ENCODE measurements at places on chromosomes 3 and 15.
A peak's percentile ranks its signal among the peaks of the same experiment; 100 is the strongest.

DNA sequence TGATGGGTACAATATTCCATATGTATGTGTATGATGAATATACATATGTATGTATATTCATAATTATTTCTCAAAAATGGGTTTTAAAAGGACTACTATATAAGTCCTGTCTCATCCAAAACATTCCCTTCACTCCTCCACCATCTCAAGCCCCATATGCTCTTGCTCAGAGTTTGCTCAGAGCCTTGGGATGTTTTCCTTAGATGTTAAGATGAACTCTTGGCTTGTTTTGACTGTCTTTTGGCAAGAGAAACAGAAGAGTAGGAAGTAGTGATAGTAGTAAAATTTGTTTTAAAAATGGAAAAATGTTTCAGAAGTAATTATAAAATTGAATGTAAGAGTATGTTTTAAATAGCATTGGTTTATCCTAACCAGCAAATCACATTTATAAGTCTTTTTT, 6.2 kb upstream of the EPHA3 start:
- no peak for DNase-seq

DNA sequence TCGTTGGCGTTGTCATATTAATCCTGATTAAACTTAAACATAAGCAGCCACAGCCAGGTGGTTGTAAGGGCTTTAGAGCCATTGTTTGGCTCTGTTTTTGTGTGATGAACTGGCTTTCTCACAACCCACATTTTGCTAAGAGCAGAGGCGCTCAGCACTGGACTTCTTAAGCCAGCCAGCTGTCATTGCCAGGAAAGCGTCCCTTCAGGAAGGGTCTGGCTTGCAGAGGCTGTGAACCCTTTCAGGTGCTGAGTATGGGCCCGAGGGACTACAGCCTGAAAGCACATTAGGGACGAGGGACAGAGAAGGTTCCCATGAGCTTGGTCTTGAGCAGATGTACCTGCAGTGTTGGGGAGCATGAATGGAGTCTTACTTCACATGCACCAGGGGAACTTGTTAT, 112.3 kb downstream of the CHCHD6 start:
- DNase-seq: no peak

DNA sequence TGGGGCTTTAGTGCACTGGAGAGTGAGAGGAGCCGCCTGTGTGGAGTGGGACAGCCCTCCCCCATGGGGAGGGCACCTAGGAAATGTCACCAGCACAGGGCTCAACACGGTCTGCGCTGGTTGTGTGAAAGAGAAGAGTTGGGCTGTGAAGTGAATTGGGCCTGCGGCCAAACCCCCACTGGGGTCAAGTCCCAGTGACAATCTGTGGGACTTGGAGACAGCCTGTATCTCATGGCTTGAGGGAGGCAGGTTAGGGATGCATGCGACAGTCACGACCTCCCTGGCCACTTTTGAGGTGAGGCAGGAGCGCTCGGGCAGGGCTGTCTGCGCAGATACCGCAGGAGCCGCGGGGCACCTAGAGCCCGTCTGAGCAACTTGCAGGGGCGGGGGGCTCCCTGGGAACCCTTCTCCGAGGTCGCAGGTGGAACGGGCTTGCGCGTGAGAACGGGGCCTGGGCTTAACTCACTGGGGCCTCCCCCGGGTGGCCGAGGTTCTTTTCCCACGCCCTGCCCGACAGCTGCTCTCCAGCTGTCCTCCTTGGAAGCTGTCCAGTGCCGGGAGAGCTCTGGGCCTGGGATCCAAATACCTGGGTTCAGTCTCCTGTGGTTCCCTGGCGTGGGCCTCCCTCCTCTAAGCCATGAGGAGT, 77.4 kb downstream of the SNRK start:
- DNase-seq: no peak

DNA sequence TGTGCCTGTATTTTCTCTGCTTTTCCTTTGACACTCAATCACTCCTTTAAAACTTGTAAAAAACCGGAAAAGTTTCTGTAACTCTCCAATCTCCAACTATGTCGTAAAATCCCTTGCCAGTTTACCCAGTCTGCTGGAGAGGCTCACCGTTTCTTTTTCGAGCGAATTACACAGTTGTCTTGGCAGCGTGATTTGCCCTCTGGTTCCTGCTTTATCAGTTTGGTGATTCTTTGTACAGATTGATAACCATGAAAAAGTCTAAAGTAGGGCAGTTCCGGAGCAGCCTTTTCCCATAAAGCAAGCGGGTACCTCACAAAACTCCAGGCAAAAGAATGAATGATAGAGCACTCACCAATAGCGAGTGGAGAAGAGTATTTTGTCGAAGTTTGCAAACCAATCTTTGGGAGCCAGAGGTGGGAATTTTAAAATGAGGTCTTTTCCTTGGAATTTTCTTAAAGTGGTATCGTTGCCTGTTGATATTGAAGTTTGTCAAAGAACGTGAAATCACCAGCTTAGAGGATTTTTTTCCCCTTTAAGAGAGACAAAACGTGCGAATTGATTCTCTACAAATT, at the start of gene TTC23:
Gene TTC23, minus strand, starts transcription at position 312 of the 572 bp plus-strand sequence. CDS start 20,869 bp downstream, outside the sequence.
- DNase-seq: no peak

DNA sequence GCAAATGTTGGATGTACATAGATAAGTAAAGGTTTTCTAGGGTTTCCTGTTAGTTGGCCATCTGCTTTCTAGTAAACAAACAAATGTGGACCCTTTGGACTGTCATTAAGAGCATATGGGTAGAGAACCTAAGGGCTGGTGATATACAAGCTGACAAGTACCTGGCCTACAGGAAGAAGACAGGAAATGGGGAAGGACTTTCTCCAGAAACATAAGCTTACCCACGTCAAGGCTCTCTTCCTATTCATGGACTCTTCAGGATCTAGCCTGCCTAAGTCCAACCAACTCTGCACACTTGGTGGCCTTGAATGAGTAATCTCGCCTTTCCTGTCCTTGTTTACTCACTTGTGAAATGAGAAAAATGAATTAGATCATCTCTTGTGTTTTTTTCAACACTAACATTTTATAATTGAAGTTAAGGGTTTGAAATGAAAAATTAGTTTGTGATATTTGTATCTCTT, 22.2 kb upstream of the GOLIM4 start:
- no peak for DNase-seq

DNA sequence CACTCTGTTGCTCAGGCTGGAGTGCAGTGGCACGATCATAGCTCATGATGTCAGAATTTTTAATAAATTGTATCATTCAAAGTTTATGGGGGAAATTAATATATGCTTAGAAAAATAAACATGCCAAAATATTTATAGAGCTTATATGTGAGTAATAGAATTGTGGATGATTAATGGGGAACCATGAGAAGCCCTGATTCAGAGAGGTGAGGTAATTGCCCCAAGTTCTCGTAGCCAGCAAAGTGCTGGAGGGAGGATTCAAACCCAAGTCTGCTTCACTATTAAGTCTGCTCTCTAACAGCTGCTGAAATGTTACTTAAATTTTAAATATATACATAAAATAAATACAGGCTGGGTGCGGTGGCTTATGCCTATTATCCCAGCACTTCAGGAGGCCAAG, 26.2 kb upstream of the IGF2BP2 start:
- DNase-seq: no peak

GRCh38 chr3:50237754-50238548, 1.9 kb downstream of the GNAI2 start:
- no peak for DNase-seq

DNA sequence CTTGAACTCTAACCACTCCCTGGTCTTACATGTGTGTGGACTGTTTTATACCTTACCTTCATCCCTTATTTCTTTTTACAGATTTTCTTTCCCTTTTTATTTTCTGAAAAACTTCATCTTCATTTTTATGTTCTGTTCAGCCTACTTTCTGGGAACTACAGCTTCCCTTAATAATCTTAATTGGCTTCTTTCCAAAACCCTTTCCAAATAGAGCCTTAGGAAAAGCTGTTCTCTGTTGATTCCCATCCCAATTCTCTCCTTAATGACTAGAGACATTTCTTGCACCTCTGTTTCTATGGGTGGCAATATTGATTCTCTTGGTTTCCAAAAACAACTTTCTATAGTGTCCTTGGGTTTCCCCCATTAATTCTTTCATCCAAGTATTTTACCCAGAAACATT, 134.8 kb downstream of the DUT start:
- DNase-seq: no peak

GRCh38 chr15:37246065-37246464, 145.7 kb upstream of the MEIS2 start:
- no peak for DNase-seq

- DNase-seq: no peak
These were observed 274.0 kb downstream of the RYR3 start for GRCh38 chr15:33584797-33585196.

- no peak for DNase-seq
These were observed 29.2 kb downstream of the SLC6A11 start for GRCh38 chr3:10845001-10845761.

DNA sequence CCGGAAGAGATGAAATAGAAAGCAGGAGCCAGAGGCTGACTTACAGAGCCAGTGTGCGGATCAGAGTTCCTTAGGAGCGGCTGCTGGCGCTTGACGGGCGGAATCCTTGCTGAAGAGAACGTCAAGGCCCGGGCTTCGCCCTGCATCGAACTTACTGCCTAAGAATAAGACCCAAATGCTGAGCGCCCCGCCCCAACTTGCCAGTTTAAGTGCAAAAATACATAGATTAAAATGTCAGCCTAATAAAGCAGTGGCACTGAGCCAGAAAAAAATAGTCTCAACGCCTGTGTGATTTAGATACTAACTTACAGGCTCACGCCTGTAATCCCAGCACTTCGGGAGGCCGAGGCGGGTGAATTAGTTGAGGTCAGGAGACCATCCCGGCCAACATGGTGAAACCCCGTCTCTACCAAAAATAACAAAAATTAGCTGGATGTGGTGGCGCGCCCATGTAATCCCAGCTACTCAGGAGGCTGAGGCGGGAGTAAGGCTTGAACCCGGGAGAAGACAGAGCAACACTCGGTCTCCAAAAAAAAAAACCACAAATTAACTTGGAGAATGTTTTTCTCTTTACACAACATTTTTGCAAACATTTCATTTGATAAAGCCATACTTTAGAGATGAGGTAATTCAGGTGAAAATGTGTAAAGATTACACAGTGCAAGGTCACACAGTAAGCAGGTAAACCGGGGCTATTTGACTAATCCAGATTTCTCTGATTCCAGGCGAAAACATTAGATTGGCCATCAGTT, 1.2 kb upstream of the UBP1 start:
- DNase-seq: no peak

DNA sequence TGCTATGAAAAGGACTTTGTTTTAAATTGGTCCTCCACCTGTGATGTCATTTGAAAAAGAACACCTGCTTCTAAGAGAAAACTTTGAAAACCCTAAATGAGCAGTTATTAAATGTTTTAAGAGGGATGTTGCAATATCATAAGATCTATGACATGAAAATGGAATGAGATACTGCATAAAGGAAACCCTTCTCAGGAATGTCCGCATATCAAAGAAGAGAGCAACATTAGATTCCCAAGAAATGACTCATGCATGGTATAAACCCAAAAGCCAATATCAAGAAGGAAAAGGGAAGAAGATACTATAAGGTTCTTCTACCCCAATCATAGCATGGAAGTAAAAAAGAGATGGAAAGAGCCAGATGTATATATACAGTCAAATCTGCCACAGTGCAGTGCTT, 627.5 kb upstream of the LMCD1 start:
- DNase-seq: no peak

DNA sequence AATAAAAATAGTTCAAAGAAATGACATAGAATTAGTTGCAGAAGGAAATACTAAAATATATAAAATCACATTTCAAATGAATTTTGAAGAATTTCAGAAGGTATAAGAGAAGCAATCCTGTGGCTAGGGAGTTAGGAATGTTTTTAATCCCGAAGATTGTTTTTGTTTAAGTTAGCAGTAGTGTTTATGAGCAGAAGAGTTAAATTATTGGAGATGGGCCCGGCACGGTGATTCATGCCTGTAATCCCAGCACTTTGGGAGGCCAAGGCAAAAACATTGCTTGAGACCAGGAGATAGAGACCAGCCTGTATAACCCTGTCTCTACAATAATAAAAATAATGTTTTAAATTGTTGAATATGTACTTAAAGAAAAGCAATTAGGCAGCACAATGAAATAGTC, 432.5 kb downstream of the MFSD1 start:
- DNase-seq: no peak

DNA sequence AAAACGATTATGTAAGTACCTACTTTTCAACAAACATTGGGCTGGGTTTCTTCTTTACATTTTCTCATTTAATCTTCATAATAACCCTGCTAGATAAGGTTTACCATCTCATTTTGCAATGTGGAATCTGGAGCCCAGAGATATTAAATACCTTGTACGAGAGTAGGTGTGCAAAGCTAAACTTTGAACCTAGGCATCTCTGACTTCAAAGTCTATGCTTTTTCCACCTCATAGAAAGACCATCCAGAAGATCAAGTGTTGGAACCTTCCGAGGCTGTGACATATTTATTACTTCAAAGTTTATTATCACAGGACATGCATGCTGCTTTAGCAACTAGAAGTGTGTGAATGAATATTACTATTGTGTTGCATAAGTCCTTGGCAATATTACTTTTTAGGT, 497.2 kb upstream of the TPRG1 start:
- no peak for DNase-seq

- DNase-seq: no peak
These were observed 69.6 kb downstream of the ATP10A start for GRCh38 chr15:25793354-25794050.

- DNase-seq: no peak
These were observed 150.9 kb upstream of the MCTP2 start for GRCh38 chr15:94080416-94080815.

GRCh38 chr3:138923531-138923994, 23.4 kb downstream of the FOXL2 start:
- DNase-seq: peak; percentile 65

- peak; percentile 32 for DNase-seq
These were observed 8.3 kb upstream of the PLCH1 start for GRCh38 chr3:155753038-155753639.

- no peak for DNase-seq
These were observed 311.3 kb downstream of the PLCL2 start for GRCh38 chr3:17195856-17196604.

DNA sequence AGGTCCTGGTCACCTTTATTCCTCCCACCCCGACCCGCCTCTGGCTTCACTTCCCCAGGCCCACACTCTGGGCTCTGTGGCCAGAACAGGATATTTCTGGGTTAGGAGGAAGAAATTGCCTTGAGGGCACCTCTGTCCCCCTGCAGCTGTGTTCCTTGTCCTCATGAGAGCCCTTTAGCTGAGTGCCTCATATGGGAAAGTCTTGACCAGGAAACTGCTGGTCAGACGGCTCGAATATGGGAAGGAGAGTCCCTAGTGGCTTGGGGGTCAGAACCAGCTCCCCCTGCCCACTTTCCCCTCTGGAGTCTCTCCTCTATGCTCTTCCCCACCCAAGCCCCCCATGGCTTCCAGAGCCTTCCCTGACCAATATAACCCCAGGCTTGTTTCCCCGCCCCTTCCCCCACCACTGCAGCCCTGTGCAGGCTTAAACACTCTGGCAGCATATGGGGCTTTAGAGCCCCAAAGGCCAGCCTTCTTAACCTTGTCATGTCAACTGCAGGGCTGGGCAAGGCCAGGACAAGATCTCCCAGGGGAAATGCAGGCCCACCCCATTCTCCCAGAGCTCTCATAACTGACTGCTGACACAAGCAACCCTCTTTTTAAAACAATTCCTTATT, 36.4 kb downstream of the SEC22C start:
- DNase-seq: no peak
